Frontal cortex (tissue), 4 donors: ENCODE measurements at places on chromosomes 13 and 19.

- no peak for DNase-seq
Observed at GRCh38 chr13:87080100-87080779, 590.9 kb upstream of the SLITRK5 start.

DNA sequence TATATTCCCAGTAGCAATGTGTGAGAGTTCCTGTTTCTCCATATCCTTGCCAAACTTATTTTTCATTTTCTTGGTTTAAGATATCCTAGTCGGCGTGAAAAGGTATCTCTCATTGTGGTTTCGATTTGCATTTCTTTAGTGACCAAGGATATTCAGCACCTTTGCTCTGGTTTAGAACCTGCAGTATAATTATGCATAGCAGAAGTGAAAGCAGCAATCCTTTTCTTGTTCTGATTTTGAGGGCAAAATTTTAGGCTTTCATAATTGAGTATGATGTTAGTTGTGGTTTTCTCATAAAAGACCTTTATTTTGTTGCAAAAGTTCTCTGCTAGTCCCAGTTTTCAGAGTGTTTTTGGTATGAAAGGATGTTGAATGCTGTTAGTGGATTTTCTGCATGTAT is 491.0 kb downstream of the FGF9 start:
- DNase-seq, result no peak

GRCh38 chr19:19342086-19343015 is 21.7 kb downstream of the MAU2 start:
- DNase-seq, result peak; percentile 52

DNA sequence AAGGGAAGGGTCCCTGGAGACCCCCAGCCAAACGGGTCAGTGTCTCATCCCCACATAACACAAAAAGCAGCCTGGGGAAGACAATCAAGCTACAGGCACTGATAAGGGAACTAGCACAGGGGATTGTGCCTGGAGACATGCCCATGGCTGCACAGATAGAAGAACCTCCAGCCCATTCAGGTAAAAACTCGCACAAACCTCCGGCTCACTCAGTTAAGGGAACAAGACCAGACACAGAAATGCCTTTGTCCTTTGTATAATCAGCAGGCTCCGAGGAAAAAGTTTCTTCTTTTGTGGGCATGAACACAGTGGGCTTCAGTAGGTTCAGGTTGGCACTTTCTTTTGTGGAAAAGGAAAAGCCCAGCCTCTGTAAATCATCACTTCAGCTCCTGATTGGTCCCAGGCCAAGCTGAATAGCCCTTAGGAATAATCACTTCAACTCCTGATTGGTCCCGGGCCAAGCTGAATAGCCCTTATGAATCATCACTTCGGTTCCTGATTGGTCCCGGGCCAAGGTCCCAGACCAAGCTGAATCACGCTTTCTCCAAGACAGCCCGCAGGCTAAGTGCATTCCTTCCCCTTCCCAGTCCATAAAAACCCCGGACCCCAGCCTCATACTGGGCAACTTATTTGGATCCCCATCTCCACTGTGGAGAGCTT is 5.0 kb upstream of the ZNF230 start:
- no peak for DNase-seq

DNA sequence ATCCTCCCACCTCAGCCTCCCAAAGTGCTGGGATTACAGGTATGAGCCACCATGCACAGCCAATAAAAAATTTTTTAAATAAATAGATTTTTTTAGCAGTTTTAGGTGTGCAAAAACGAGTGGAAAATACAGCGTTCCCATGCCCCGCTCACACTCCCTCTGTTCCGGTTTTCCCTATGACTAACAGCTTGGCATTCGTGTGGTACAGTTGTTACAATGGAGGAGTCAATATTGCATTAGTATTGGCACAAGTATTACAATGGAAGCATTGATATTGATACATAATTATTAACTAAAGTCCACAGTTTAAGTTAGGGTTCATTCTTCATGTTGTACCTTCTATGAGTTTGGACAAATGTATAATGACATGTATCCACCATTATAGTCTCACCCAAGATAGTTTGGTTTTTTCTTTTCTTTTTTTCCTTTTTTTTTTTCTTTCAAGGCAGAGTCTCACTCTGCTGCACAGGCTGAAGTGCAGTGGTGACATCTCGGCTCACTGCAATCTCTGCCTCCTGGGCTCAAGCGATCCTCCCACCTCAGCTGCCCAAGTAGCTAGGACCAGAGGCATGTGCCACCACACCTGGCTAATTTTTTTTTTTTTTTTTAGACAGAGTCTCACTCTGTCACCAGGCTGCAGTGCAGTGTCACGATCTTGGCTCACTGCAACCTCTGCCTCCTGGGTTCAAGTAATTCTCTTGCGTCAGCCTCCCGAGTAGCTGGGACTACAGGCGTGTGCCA is 15.4 kb upstream of the RAB20 start:
- DNase-seq, result no peak

DNA sequence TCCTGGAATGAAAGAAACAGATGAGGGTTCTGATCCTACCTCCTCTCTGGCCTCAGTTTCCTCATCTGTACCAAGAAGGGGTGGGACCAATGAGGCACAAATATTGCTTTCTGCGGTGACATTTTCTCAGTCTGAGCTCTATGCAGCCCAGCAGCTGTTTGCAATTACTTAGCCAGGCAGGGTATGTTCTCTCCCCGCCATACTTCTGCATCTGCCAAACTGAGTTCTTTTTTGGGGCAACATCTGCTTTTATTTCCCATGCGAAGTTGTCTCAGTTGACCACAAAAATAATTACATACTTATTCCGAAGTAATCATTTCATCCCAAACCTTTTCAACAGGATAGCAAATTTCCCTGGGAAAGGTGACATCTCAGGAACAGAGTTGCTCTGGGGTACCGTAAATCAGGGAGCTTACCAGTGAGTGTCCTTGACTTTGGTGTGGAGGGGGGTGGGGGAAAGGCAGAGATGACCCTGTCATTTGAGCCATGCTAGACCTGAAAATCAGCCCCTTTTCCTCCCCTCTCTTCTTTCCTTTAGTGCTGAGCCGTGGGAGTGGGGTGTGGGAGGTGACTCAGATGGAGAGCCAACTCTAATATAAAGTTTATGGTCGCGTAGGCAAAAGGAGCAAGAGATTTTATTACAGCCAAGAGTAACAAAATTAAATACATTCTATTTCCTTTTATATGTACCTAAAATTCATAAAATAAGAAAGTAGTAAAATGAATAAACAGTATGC is 165.7 kb upstream of the KL start:
- DNase-seq, result no peak

GRCh38 chr19:30909216-30909615 is 440.0 kb downstream of the TSHZ3 start:
- DNase-seq, result no peak

- DNase-seq, result no peak
Observed at GRCh38 chr13:100860866-100861265, 186.3 kb upstream of the TMTC4 start.

DNA sequence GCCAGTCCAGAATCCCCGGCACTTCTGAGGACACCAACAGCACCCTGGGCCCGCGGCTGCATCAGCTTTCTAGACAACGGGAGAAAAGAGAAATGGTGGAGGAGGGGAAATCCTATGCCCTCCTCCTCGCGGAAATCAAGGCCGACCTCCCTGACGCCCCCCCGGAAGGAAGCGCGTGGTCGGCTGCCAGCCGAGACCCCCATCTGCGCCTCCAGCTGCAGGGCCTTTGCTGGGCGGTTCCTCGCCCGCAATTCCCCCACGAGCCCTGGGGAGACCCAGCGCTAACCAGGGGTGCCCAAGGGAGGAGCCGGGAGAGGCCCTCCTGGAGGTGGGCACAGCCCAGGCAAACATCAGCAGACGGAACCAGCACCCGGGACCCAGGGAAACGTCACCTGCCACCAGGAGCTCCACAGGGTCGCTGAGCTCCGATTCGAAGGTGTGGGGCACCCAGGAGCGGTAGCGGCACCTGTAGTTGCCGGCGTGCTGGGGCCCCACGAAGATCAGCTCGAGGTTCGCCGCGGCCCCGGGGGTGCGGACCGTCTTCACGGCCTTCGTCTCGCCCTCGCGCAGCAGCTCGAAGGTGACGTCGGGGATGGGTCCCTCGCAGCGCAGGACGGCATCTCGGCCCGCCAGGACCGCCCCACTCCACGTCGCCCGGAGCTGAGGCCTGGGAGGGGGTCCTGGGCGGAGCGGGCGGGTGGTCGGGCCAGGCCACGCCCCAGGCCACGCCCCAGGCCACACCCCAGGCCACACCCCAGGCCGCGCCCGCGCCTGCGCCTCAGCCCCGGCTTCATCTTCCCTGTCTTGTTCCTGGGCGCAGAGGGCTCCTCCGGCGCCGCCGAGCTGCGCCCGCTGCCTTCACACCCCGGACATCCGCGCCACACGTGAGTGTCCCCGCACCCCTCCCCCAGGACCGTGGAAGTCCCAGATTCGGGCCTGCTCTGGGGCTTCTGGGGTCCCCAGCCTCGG is 6.0 kb downstream of the A1BG start:
- peak; percentile 89 for DNase-seq

DNA sequence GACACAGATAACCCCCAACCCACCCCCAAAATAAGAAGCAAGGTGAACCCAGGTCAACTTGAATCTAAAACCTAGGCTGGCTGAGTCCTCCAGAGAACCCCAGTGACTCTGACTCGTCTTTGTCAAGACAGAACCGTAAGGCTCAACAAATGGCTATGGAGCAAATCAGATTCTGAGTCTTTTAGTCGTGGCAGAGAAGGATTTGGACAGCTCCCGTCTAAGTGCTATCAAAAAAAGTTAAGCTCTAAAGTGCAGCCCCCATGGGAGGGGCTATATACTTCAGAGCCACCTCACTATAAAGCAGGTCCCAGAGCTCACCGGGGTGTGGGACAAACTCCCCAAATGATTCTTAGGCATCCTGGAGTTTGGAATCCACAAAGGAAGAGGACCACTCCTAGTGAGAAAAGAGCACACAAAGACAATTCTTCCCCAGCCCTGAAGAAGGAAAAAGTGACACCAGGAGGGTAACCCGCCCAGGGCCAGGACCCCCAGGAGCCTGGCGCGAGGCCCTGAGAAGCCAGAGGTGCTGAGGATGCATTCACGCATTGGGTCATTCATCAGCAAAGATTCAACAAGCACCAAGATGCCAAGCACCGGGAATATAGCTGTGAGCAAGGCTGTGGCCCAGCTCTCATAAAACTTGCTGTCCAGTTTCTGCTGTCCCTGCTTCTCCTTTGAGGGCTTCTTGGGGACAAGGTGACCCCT is 25.4 kb upstream of the C13orf42 start:
- DNase-seq, result no peak

DNA sequence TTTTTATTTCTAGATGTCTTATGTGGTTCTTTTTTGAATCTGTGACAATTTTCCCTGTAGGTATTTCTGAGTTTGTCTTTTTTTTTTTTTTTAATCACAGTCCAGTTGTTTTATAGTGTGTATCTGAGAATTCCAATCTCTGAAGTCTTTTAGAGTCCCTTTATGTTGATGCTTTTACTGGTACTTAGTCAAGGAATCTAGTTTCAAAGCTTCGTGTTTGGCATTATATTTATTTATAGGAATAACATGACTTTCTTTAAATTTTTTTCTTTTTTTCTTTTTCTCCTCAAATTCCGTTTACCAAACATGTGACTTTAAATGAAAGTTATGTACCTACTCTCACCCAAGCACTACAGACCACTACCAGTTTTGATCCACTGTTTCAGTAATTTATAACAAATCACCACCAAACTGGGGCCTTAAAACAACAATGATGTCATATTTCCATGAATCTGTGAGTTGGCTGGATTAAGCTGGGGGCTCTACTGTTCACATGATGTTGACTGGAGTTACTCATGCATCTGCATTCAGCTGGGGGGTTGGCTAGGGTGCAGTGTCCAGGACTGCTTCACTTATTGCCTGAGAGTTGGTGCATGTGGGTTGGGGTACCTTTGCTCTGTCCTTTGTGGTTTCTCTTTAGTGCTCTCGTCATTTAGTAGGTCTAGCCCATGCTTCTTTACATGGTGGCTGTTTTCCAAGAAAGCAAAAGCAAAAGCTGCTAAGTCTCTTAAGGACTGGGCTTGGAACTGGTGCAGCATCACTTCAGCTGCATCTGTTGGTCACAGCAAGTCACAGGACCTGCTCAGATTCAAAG is 22.3 kb downstream of the KCTD4 start:
- no peak for DNase-seq

GRCh38 chr13:51162701-51163100 is 51.6 kb upstream of the C13orf42 start:
- DNase-seq, result no peak

GRCh38 chr19:42226886-42227285 is 6.8 kb downstream of the ZNF526 start:
- no peak for DNase-seq

GRCh38 chr13:86368924-86369323 is 569.7 kb upstream of the SLITRK6 start:
- DNase-seq, result no peak

GRCh38 chr19:49704888-49705642 is 14.1 kb downstream of the CPT1C start:
- DNase-seq, result no peak

- peak; percentile 84 for DNase-seq
Observed at GRCh38 chr19:3360421-3361383, 5.7 kb upstream of the NFIC start.

- DNase-seq, result no peak
Observed at GRCh38 chr19:33674626-33675367, 53.0 kb downstream of the CHST8 start.

GRCh38 chr13:36713887-36714286 is 40.1 kb downstream of the SERTM1 start:
- no peak for DNase-seq
